ENCODE measurements at places on chromosomes 6 and 20.

DNA sequence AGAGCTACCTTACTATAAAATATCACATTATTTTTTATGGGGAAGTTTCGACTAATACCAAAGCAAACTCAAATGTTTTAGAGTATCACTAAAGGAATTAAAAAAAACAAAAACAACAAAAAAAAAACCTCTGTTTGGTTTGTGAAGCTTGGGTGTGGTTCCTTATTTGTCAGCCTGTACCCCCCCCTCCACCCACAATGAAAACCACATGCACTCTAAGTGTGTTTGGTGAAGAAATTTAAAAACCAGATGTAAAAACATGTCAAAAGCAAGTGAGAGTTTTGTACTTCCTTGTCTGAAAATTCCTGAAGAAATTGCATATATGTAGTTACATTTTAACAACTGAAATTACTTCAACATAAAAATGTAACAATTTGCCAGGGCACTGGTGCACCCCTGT, 3.1 kb downstream of the STK38 start:
- DNase-seq, result peak; percentile 66

GRCh38 chr6:129596522-129596921, 113.5 kb downstream of the ARHGAP18 start:
- DNase-seq, result no peak

DNA sequence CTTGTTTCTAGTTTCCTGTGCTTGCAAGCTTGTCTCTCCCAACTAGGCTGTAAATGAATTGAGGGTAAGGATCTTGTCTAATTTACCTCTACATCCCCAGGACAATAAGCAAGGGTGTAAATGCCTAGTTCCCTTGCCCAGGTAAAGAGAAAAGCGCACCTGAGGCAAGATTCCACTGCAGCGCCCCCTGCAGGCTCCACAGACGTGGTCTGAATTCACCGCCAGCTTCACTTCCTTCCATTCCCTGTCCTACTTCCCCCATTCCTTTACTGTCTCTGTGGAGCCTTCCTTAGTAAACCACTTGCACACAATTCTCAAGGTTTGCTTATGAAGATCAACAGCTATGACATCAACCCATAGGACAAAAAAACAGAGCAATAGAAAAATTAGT, 42.3 kb downstream of the ANKEF1 start:
- no peak for DNase-seq

- DNase-seq, result no peak
These were observed 2.1 kb downstream of the AKAP12 start for GRCh38 chr6:151241853-151242252.

- DNase-seq, result no peak
These were observed 571.5 kb downstream of the HDGFL1 start for GRCh38 chr6:23140871-23141270.

GRCh38 chr20:53660078-53660909, 66.7 kb upstream of the ZNF217 start:
- DNase-seq, result no peak

GRCh38 chr20:18822832-18823231, 9.2 kb downstream of the SCP2D1 start:
- no peak for DNase-seq

GRCh38 chr6:20565342-20565741, 31.1 kb downstream of the CDKAL1 start:
- no peak for DNase-seq

DNA sequence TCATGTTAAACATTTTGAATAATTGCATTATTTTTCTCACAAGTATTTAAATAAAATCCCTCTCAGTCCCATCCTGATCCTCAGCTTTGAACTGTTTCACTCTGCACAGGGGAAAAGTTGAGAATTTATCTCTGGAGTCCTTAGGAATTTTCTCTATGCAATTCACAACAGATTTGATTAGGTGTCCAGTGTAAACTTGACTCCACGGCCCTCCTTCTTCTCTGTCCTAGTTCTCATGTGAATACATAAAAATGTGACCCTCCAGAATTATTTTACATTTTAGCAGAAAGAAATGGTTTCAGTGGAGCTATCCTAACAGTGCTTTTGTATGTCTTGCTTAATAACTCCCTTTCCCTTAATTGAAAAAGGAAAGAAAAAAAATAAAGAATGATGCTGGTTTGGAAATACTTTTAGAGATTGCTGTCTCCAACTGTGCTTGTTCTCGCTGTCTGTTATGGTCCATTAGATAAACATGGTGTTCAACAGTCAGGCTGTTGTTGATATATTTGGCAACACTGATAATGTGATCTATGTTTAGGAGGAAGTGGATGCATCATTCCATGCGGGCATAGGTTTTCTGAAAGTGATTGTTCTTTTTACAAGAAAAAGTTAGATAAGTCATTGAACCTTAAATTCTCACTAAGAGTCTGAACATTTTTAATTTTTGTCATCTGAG, 599.4 kb upstream of the CITED2 start:
- DNase-seq, result no peak

DNA sequence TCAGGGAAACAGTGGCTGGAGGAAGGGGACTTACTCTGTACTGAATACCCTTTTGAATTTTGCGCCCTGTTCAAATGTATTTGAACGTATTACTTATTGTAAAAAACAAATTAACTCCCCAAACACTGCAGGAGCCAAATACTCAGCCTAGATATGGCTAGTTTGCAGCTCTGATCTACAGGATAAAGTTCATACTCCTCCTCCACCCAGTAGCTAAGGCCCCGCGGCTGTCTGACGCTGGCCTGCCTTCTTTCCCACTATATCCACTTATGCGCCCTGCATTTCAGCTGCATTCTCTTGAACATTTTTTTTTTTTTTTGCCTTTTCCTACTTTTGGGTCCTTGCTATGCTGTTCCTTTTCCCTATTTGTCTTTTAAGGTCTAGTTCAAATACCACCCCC, 6.5 kb downstream of the GSS start:
- DNase-seq, result no peak

DNA sequence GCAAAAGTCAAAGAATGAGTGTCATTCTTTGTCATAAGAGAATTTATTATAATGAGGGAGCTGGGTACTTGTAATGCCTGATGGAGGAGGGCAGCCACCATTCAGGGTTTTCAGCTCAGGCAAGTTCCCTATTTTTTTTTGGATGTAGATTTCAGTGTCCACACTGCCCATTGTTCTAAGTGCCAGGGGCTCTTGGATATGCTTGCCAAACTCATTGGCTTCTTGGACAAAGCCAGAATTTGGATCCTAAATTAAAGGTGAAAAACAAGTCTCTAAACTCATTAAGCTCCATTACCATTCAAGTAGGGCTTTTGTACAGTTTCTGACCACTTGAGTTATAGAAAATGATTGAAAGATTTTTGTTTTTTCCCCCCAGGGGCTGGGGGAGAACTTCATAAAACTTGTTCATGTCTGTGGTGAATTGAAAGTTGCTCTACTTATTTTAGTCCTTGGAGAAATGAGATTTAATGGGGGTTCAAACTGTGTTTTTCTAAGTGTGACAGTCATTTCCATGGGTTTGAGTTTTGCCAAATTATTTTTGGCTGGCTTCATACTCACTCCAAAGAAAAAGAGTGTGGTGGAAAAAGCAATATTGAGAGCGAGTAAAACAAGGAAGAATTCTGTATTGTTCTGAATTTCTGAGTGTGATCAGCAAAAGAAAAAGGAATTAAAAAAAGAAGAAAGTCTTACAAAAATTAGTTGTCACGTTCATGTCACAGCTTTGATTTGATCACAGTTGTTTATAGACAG, 46.0 kb downstream of the TIAM2 start:
- DNase-seq, result no peak

GRCh38 chr6:83879746-83880145, 20.3 kb downstream of the CYB5R4 start:
- no peak for DNase-seq

DNA sequence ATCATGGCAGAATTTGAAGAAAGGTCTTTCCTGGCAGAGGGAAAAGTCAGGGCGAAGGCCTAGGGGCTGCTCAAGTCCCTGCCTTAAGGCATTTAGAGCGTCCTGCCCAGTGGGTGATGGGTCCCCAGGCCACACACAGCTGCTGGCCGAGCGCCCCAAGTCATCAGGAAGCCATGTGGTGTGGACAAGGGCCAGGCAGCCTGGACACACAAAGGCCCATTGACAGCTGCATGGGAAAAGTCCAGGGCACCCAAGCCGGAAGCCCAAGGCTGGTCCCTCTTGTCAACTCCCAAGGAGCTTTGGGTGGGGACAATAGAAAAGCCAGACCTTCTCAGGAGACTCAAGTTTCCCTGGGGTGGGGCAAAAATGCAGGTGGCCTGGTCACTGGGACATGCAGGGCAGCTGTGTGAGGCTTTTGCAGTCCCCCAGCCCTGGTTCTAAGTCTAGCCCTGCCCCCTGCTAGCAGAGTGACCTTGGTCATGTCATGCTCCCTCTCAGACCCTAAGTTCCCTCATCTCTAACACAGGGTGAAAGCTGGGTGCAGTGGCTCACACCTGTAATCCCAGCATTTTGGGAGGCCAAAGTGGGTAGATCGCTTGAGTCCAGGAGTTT, 44.3 kb upstream of the PTGIS start:
- DNase-seq, result no peak

DNA sequence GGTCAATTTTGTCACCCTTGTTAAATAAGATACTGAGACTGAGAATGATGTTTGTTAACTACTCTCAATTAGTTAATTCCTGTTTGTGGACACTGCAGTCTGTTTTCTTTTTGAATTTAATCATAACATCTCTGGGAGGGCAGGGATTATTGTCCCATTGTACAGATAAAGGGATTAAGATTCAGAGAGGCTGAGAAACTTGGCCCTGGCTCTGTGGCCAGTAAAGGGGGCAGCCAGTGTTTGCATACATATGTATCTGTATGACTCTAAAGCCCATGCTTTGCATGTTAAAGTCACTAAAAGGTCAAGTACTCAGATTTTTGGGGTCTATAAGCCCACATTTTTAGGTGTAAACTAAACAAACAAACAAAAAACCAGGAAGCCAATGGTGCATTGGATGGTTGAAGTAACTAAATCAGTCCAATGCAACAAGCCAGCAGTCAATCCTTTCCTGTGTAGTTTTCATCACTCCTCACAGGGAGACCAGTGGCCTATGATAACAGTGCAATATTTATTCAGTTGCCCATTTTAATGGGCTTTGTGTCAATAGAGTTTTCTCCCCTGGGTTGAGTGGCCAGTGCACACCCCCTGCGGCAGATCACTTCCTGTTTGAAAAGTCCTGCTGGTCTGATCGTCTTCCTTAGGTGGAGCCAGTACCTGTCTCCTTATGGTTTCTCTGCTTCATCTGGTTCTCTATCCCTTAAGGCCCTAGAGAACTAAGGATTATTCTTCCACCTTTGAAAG, 106.7 kb downstream of the SLX4IP start:
- DNase-seq, result no peak

DNA sequence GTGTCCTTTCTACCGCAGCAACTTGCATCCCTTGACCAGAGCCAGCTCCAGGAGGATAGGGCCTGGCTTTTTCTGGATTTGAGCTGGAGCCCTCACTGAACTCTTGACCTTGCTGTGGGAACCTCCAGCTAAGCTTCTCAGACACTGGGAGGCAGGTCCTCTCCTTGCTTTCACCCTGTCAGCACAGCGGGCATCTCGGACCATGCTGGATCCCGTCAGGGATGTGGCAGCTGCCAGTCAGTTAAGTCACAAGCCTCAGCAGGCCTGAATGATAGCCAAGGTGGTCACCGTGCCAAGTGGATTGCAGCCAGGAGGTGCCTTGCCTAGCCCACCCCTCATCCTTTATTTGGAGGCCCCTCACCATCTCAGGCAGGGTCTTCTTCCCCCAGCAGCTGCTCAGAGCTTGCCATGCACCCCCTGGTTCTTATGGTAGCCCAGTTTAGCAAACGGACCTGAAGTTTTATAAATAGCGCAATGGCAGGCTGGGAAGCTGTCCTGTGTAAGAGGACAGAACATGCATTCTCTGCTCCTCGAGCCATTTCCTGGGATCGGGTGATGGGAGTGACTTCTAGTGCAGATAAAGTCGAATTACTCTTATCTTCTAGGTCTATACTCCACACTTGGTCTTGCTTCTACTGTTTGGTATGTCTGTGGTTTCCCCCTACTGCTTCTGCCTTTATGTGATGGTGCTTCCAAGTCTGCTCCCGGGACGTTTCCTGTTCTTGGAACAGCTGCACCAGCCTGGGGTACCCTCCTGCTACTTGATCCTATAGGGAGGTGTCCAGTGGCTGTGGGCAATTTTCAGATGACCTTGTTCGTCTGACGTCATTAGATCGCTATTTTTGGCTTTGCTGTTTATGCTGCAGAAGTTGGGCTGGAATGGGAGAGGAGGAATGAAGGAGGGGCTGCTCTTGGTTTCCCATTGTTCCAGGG, 7.1 kb upstream of the MYLK2 start:
- DNase-seq, result no peak

DNA sequence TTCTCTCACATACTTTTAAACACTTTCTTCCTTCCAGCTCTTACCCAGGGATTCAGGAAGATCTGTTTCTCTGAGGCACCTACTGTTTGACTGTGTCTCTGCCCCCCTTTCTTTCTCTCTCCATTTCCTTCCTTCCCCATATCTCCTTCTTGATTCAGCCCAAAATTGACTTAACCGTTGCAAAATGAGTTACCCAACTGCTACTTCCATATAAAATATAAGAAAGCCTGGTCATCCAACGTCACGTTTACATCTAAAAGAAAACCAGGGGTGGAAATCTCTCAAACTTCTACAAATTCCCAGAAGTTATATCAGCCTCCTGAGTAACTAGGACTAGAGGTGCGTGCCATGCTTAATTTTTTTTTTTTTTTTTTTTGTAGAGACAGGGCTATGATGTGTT, 95.2 kb upstream of the INSM1 start:
- no peak for DNase-seq

DNA sequence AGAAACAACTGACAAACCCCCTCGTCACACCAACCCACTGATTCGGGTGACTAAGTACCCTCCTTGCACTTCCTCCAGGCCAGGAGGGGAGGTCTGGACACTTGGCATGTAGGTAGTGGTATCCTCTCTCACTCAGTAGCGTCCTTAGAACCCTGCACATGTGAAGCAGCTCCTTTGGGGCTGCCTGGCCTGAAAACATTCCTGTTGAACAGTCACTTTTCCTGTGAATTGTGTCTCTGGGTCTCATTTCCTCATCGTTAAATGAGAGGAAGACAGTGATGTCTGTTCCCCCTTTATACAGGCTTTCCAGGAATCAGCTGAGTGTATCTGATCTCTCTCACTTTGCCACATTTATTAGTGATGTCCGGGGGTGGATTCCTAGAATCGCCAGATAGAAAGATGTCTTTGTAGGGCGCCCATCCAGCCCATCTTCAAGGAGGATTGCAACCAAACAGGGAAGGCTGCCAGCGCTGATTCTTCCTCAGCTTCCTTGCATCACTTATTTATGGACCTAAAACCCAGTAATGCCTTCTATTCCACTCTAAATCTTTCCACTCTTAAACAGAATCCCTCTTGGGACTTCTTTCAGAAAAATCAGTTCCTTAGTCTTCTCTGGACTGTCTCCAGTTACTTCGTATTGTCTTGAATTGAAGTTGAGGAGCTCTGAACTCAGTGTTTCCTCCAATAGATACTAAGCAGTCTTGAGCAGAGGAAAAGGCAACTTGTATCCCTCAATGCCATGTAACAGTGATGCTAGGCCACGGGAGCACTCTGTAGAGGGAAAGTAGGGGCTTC, 9.4 kb upstream of the POPDC3 start:
- DNase-seq, result no peak

- DNase-seq, result no peak
These were observed 5.0 kb upstream of the CAP2 start for GRCh38 chr6:17388365-17388764.
